Head of caudate nucleus (tissue), 42 donors: ENCODE measurements at places on chromosomes 5 and 9.
A peak's percentile ranks its signal among the peaks of the same experiment; 100 is the strongest.

GRCh38 chr5:96146675-96147074, 185.0 kb upstream of the ELL2 start:
- peak; percentile 4 for DNase-seq

DNA sequence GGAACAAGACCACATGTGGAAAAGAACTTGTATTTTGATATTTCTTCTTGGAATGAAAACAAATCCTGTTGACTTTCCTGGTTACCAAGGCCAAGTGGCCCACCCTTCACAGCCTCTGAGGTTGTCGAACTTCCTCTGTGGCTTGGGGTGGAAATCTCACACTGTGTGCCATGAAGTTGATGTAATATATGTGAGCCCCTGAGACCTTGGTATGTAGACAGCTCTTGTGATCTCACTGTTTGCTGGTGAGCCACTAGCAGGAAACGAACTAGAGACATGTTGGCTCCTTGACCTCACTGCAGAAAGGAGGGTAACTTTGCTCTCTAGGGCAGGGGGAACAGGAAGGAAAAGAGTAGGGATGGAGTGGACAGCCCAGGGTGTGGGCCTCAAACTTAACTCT, 159.4 kb downstream of the ARHGAP26 start:
- DNase-seq = no peak

- DNase-seq = no peak
Measured at GRCh38 chr9:76810377-76810957, 46.2 kb downstream of the PCA3 start.

DNA sequence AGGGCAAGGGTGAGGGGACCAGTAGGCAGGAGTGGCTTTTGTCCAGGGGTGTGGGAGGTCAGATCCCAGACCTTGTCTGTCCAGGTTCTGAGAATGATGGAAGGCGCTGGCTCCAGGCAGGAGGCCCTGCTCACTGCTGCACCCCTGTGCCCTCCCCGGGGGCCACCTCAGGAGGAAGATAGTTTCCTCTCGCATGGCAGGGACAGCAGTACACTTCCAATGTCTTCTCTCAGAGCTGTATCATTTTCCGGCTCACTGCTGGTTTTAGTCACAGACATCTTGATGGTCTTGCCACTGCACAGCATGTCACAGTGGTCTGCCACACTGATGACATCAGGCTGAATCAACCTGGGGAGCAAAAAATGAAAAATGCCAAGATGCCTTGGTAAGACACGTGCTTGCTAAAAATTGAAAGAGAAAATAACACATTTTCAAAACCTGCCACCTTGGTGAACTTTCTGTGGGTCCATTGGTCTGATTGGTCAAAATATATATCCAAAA, 3.3 kb upstream of the SLC6A3 start:
- no peak for DNase-seq

DNA sequence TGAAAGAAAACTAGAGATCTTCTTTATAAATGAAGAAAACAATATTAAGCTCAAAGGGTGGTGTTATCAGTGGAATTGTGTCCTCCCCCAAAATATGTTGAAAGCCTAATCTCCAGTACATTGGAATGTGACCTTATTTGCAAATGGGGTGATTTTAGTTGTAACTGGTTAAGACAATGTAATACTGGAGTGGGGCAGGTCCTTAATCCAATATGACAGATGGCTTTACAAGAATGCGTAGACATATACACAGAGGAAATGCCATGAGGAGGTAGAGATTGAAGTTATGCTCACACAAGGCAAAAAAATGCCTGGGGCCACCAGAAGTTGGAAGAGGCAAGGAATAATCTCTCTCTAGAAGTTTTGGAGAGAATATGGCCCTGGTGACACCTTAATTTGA, 13.7 kb upstream of the TRIM32 start:
- no peak for DNase-seq

- no peak for DNase-seq
Measured at GRCh38 chr9:83520292-83520691, 17.9 kb downstream of the FRMD3 start.

- peak; percentile 67 for DNase-seq
Measured at GRCh38 chr9:117258184-117258866, 156.5 kb downstream of the ASTN2 start.
